ENCODE measurements at places on chromosomes 16 and 17.

DNA sequence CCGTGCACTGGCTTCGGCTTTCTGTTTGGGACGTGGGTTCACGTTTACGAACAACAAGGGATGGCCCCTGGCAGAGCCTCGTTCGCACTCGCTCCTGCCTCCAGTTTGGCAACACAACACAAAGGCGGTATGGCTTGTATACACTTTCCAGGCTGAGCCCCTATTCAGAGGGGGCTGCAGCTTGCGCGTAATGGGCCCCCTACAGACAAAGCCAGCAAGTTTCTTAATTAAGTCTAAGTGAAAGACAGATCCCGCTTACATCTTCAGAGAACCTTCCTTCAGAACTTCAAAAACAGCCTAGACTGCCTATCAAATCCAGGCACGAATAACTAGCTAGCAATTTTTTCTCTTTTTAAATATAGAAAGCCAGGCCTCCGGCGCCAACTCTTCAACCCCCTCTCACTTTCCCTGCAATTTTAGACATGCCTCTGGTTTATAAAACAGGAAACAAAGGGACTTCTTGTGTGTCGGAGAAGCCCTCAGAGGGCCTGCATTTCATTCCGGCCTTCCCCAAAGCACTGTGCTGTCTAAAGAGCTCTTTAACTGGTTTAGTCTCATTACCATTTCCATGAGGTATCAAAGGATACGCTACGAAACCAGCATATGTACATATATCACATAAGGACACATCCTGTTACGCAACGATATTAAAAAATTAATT, 244.9 kb downstream of the STX8 start:
- DNase-seq, result no peak

- no peak for DNase-seq
Measured at GRCh38 chr16:7335991-7336634, 3.5 kb downstream of the RBFOX1 start.

DNA sequence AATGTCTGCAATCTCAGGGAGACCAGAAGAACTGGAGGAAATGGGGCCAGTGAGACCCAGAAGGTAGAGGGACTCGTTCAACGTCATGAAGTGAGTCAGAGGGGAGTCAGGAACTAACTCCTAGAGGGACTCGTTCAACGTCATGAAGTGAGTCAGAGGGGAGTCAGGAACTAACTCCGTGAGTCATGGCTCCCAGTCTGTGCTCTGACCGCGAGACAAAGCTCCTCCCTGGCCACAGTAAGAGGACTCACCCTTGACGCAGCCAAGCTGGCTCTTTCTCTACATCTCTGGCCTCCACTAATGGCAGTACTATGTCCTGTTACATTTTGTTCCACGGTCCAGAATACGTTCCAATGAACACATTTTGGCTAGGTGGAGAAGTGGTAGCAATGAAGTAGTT, 902.5 kb downstream of the KCNJ2 start:
- no peak for DNase-seq

- DNase-seq, result no peak
Measured at GRCh38 chr17:6713918-6714271, 726 bp upstream of the SLC13A5 start.

- no peak for DNase-seq
Measured at GRCh38 chr17:49022391-49022941, 25.3 kb downstream of the IGF2BP1 start.

GRCh38 chr17:31537565-31538011, 146.1 kb downstream of the RAB11FIP4 start:
- no peak for DNase-seq

DNA sequence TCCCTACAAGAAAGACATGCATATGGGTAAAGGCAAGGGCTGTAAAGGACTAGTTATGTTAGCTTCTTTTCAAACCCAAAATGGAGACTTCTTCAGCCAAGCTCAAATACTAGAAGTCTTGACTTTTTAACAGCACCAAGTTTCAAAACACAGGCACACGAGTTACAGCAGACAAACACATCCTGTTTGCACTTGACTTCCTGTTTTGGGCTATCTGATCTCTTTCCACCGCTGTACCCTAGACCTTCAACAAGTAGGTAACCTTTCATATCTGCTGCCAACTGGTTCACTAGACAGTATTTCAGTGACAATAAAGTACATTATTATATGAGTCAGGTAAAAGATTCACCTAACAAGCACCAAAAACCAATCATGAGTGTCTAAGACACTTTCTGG, 12.3 kb downstream of the RFFL start:
- DNase-seq, result no peak

DNA sequence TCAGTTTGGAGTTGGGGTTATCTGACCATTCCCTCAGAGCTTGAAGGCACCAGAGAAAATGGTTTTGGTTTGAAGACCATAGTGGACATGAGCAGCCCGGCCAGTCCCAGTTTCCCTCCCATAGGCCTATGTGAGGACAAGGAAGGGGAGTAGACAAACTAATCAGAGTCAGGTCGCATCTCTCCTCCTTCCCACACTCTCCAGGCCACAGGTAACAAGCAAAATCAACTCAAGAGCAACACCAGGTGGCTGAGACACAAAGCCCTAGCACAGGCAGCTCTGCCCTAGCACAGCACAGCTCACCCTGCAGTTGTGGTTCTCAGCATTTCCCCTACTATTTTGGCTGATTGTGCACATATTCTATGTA, 7.2 kb downstream of the SUPT4H1 start:
- no peak for DNase-seq

DNA sequence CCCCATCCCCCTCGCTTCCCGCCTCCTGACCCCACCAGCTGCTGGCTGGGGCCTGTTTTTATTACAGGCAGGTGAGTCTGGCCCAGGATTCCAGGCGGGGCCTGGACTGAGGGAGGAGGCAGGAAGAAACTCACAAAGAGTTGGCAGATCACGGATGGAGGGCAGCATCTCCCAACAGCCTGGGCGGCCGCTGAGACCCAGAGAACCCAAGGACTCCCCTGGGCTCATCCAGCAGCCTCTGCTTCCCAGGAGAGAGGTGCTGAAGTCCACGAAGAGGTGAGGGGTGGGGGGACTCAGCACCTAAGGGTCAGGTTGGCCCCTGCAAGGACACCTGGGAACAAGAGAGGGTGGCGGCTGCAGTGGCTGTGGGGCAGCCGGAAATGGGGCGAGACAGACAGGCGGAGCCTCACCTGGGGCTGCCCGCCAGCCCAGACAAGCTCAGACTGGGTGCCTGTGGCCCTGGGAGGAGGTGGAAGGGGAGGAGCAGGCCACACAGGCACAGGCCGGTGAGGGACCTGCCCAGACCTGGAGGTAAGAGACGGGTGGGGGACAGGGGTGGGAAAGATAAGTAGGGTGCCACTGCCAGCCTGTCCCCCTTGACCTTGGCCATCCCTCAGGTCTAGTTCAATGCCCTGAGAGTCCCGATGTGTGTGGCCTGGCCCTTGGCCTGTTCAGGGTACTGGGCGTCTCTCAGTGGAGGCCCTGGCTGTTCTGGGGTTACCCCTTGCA, 8.7 kb upstream of the ADGRG1 start:
- DNase-seq, result no peak

DNA sequence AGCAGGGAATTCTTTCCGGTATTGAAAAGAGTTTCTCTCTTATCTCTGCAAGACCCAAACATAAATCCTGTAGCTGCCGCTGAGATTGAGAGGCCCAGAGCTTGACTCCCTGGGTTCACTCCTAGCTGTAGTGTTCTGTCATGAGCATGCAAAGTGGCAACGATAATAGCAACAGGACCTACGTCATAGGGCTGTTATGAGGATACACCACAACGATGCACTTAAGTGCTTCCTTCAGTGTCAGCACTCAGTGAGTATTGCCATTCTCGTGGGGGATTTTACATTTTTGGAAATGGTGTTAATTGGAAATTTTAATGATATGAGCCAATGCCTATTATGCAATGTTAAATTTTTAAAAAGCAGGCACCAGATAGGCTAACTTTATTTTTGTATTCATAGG, 199.8 kb downstream of the CYLD start:
- DNase-seq, result no peak

- DNase-seq, result no peak
Measured at GRCh38 chr17:3800362-3801271, at the start of gene ITGAE. ITGAE (minus strand) TSS chr17:3801188; CDS start chr17:3801144, 44 bp downstream.

Measured in GOT3 (cell line).